ENCODE measurements at places on chromosomes 6 and 20. TPM values are rescaled to one million over a fixed set of nuclear protein-coding genes. Genes with fewer than 3 reads are reported as not detected.

DNA sequence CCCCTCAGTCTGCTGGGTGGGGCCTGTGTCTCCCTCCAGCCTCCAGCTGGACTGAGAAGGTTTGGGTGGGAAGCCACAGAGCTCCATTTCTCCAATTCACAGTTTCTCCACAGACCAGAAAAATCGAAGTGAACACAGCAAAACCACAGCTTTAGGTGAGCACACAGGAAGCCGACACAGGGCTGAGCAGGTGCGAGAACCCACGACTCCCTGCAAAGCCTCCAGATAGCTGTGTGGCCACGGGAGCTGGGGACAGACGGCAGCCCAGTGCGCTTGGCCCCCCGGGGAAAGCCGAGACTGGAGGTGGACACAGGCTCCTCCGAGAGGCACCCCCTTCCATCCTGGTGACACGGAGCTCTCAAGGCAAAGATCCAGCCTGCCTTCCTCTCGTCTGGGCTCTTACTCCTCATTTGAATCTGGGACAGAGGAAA, 29.0 kb upstream of the MPC1 start:
- no peaks in the 10 kb centered on the region for H3K27me3 ChIP-seq
- H3K36me3 ChIP-seq = peaks cover 38% of the 10 kb centered on the region
- no peak for DNase-seq
- no peaks in the 10 kb centered on the region for H3K4me1 ChIP-seq

GRCh38 chr20:51800060-51800871, 2.1 kb downstream of the SALL4 start:
- H3K4me1 ChIP-seq = peaks cover 19% of the 10 kb centered on the region
- peak overlapping the region; percentile 56 for H3K4me3 ChIP-seq
- H3K27me3 ChIP-seq = no peaks in the 10 kb centered on the region
- no peaks in the 10 kb centered on the region for H3K36me3 ChIP-seq

DNA sequence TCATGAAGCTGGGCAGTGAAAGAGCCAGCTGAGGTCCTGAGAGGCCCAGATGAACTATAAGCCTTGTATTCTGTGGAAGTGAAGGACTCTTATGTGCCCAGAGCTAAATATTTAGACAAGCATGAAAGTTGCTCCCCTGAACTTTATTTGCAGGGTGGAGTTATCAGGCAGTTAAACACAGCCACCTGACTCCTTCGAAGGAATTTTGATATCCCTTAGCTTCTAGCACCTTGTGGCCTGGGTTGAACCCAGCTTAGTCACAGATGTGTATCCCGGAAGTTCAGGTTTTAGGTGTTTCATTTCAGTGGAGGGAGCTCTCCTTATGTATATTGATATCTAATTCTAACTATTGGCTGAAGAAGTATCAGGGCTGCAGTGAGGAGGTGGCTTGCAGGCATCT, 20.4 kb downstream of the NR2E1 start:
- H3K4me1 ChIP-seq = no peaks in the 10 kb centered on the region
- H3K27ac ChIP-seq = no peak overlapping the region
- no peak for DNase-seq
- H3K36me3 ChIP-seq = no peaks in the 10 kb centered on the region
- no peak overlapping the region for H3K4me3 ChIP-seq

DNA sequence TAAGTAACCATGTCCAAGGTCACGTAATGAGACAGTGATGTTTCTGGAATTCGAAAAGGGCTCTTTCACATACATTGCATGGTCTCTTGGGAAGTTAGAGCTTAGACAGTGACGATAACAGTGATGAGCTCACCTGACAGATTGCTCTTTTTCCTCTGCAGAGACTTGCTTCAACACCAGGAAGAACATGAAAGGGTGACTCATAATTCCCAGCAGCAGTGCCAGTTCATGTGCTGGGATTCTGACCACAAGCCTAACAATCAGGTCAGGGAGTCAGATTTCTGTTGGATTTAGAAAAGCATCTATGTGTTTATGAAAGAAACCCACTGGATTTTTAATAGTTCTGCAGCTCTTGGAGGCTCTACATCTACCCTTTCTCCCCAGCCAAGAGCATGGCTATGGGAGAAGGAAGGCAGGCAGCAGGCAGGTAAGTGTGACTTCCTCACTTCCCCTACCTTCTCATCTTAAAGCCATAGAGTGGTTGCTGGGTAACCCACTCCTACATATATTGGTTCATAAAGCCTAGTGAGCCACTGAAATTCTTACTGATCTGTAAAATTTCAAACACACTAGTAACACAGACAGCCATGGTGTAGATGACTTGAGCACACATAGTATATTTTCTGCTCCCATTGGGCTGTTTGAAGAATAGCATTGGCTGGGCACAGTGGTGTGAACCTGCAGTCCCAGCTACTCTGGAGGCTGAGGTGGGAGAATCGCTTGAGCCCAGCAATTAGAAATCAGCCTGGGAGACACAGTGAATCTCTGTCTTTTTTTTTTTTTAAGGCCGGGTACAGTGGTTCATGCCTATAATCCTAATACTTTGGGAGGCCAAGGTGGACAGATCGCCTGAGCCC, 44.4 kb upstream of the LOC128125822 start:
- H3K27me3 ChIP-seq = no peaks in the 10 kb centered on the region
- no peak for DNase-seq
- H3K36me3 ChIP-seq = no peaks in the 10 kb centered on the region

- DNase-seq = no peak
- H3K36me3 ChIP-seq = no peaks in the 10 kb centered on the region
Measured at GRCh38 chr6:34671801-34672656, 24.5 kb downstream of the ILRUN start.

DNA sequence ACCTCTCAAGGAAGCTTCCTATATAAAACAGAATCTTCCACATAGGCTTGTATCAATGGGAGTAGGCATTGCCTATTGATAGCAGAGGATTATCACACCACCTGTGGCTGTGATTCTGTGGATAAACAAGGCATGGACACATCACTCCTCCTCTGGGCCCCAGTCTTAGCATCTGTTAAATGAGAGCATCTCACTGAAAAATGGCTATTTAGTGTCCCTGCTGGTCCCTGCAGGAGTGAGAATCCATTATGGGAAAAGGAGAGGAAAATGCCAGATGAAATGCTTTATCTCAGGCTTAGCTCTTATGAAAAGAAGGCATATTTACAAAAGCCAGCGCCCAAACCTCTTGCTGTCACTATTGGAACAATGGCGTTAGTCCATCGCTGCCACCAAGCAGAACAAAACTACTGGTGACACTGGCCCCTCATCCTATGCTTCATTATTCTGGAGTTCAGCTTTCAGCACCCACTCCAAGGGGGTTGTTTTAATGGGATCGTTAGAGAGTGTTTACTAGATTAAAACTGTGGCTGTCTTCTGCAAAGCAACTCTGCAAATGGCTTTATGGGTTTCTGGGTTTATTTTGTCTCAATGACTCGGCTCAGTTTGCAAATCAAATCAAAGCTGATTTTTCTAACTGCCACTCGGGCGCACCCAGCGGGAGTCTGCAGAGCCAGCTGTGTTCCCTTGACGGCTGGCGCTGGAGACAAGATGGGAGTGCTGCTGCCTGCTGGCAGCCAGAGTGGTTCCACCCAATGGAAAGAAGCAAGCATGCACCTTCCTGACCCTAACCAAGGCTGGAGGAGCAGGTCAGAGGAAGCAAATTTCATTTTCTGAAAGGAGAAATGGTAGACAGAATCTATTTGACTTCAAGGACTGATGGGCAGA, 658.8 kb upstream of the CHD6 start:
- no peak overlapping the region for H3K27ac ChIP-seq
- H3K36me3 ChIP-seq = no peaks in the 10 kb centered on the region
- H3K27me3 ChIP-seq = no peaks in the 10 kb centered on the region
- no peak overlapping the region for H3K4me3 ChIP-seq

DNA sequence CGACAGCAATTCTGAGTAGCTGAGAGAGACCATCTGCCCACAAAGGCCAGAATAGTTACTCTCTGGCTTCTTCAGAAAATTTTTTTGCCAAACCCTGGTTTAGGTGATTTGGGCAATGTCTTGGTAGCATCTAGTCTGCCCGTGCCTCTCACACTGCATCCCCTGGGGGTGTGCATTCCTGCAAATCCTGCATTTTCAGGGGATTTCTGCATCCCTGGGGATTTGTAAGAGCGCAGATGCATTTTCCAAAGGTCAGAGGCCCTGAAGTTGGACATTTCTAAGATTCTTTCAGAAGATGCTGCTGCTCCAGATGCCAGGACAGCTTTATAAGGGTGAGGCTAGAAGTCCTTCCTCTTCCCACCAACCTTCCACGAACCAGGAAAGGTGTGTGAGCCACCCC, 4.0 kb downstream of the CST9 start:
- H3K36me3 ChIP-seq = no peaks in the 10 kb centered on the region
- H3K4me1 ChIP-seq = no peaks in the 10 kb centered on the region
- no peaks in the 10 kb centered on the region for H3K27me3 ChIP-seq
- DNase-seq = no peak

DNA sequence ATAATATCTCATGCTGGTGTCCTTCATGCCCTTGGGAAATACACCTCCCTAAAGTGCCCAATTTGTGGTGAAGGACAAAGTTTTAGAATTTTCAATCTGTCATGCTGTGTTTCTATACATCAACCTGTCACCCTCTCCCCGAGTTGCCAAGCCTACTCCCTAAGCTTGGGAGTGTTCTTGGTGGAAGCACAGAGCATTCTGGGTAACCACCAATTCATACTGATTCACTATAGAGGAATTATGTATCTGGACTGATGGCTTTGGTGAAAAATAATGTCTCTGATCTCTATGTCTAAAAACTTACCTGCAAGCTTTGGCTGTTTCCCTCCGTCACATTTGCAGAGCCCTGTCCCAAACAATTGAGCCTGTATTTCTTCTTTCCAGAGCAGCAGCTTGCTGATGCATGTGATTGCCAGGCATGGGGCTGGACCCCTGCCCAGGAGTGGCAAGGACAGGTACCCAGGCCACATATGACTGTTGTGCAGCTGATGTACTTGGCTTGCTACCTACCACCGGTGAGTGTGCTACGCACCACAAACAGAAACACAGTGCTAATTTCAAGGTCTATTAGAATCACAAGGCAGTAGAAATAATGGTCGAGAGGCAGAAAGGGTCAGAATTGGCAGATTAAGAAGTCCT, 202.8 kb upstream of the CITED2 start:
- H3K36me3 ChIP-seq = no peaks in the 10 kb centered on the region
- no peak overlapping the region for H3K27ac ChIP-seq
- no peak overlapping the region for H3K4me3 ChIP-seq
- no peaks in the 10 kb centered on the region for H3K27me3 ChIP-seq
- H3K4me1 ChIP-seq = no peaks in the 10 kb centered on the region

DNA sequence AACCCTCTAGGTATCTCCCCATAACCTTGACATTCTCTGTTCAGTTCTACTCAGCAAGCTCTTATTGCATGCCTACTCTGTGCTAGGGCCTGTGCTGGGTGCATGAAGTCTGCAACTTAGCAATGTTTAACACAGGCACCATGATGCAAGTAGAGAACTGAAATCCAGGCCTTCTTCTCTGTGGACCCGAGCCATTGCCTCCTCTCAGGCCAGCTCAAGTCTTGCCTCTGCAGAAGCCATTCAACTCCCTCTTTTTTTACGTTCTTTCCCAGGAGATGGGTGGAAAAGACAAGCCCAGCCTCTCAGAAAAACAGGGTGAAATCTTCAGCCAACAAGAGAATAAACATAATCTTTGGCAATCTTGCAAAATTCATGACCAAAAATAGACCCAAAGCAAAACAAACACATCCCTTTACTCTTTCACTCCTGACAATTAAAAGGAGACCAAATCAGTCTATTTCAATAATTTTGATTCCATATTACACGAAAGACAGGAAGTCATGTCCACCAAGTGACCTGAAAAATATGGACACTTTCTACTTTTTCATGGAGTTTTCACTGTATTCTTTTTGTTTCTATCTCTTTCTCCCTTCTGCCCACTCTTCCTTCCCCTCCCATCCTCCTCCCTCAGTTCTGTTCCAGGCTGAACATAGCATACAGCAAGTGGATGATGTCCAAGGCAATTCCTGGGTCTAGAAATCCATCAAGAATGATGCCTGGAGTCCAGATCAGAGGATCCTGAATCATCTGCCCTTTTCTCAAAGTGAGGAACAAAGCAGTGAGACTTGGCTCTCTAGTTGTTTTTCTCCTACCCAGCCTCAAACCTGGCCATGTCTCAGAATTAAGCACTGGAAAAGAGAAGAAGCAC, 45.4 kb upstream of the MOCS1 start:
- no peak overlapping the region for H3K27ac ChIP-seq
- no peak for DNase-seq
- H3K4me3 ChIP-seq = no peak overlapping the region
- H3K27me3 ChIP-seq = no peaks in the 10 kb centered on the region
- H3K36me3 ChIP-seq = no peaks in the 10 kb centered on the region
- peaks cover 4% of the 10 kb centered on the region for H3K4me1 ChIP-seq

DNA sequence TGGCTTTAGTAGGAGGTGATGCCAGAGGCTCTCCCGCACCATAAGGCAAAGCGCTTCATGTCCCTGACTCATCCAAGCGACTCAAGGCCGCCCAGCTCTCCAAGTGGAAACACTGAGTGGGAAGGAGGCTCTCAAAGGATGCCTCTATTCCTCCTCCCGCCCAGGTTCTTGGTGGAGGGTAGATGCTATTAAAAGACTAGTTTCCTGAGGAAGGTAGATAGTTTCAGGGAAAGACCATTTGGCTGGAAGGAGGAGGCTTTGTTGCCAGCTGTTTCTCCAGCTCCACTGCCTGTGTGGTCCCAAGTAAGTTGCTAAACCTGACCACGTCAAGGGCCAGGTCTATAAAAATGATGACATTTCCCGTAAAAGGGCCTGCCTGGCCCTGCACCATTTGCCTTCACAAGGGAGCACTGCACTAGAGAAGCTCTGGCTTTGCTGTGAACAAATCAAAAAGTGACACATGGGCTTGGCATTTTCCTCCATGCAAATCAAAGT, 48.2 kb downstream of the GMDS start:
- no peaks in the 10 kb centered on the region for H3K36me3 ChIP-seq
- no peaks in the 10 kb centered on the region for H3K27me3 ChIP-seq
- DNase-seq = no peak
- peaks cover 16% of the 10 kb centered on the region for H3K4me1 ChIP-seq
- H3K27ac ChIP-seq = no peak overlapping the region

GRCh38 chr6:30152016-30152673, 8.9 kb downstream of the TRIM10 start:
- H3K4me1 ChIP-seq = no peaks in the 10 kb centered on the region
- peaks cover 26% of the 10 kb centered on the region for H3K27me3 ChIP-seq
- DNase-seq = no peak
- no peak overlapping the region for H3K4me3 ChIP-seq
- no peak overlapping the region for H3K27ac ChIP-seq

GRCh38 chr6:111799576-111800258, 73.5 kb downstream of the FYN start:
- no peak overlapping the region for H3K27ac ChIP-seq
- DNase-seq = no peak
- no peak overlapping the region for H3K4me3 ChIP-seq

PROKR2 gene
- total RNA-seq = not detected

CYP39A1 gene
- total RNA-seq = 4.1 TPM

PCIF1 gene
- 27.9 TPM for total RNA-seq

SAPCD1 gene
- total RNA-seq = not detected

All from heart right ventricle (tissue), 16 donors.